ENCODE measurements at places on chromosomes 4 and X. TPM values are rescaled to one million over a fixed set of nuclear protein-coding genes. Genes with fewer than 3 reads are reported as not detected.

DNA sequence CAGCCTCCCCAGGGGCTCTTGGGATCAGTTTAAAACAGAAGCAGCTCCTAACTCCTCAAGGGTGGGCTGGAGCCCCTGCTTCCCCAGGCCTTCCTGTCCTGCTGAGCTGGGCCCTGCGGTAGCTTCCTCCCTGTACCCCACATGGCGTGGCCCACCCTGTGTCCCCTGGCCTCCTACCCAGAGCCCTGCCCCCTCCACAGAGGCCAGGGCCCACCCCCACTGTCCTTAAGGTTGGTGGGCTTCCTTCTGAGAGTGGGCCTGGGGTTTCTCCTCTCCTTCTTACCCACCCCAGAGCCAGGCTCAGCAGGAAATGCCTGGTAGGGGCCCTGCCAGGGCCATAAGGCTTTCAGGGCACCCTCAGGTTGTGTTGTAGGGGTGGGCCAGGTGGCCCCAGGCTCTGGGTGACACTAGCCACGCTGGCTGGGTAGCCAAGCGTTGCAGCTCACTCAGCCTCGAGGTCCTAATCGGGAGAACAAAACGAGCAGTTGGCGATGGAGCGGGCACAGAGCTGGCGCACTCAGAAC is 11.6 kb downstream of the SH3BP2 start:
- DNase-seq = no peak

DNA sequence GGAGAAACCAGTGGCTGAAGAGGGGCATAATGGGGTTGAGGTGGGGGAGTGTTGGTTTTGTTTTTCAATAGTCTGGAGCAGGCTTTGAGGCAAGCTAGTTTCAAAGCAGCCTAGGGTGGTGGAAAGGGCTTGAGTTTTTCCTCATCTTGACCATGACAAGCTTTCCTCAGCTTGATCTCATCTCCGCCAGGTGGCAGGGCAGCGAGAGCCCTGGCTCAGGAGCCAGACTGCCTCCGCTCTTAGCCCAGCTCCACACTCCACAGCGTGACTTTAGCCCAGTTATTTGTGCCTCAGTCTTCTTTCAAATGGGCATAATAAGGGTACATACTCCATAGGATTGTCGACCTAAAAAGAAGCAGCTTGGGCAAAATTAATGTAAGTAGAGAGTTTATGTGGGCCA is 29.9 kb upstream of the SOWAHD start:
- DNase-seq = peak; percentile 3

- no peak for DNase-seq
Measured at GRCh38 chr4:15416357-15417232, 11.2 kb upstream of the C1QTNF7 start.

The RBMX gene
- 209 TPM for total RNA-seq

The FAM184B gene
- not detected for total RNA-seq

The MAGEC1 gene
- not detected for total RNA-seq

The TAB3 gene
- total RNA-seq = 11.3 TPM

Data from fibroblast of villous mesenchyme (primary cell).